ENCODE measurements at places on chromosomes 7 and 10.

DNA sequence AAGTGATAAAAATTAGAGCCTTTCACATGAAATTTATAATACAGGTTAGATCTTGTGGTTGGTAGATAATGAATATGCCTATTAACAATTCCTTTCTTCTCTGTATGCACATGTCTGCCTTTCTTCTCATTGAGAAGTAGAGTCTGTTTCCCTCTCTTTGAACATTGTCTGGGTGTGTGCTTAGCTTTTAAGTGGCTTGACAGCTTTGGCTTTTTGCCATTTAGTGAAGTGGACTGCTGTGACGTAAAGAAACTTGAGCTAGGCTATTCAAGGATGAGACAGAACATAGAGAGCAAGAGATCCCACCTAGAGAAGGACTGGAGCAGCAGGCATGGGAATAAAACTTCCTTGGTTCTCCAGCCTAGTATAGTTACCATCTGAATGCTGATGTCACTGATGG is 996.7 kb upstream of the CELF2 start:
- DNase-seq = peak; percentile 30

- DNase-seq = no peak
Measured at GRCh38 chr10:47136866-47137265, 163.1 kb upstream of the GDF10 start.

DNA sequence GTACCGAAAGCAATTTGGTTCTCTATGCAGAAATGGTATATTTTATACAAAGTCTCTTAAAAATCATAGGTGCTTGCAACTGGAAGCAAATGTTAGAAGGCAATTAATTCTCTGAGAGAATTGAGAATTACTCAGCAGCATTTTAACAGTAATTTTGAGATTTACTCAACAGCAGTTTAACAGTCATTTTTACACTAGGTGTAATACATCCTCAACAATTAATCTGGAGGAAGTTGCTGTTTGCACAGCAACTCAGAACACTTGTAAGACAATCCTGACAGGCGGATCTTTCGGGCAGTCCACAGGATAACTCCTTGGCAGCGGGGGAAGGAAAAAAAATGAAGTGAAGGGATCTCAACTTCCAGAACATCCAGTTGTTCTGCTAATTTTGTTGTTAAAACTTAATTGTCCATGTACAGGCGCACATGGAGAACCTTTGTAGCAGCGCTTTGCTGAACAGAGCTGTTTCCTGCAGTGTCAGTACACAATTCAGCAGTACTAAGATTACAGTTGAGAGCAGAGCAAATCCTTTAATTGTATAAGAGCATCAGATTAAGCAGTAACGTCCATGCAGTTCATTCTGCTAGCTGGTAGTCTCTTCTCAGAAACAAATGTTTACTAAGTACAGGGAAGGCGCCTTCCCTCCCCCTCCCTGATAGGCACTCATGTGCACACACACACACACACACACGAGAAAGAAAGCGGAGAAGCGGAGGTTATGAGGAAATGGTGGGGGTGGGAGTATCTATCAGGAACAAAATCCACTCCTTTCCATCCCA is 43.8 kb downstream of the ENO4 start:
- DNase-seq = no peak

DNA sequence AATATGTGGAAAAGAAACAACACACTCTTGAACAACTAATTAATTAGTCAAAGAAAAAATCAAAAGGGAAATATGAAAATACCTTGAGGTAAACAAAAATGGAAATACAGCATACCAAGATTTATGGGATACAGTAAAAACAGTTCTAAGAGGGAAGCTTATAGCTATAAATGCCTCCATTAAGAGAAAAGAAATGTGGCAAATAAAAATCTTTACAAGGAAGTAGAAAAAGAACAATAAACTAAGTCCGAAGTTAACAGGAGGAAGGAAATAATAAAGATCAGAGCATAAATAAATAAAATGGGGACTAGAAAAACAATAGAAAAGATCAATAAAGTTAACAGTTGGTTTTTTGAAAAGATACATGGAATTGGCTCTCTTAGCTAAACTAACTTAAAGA is 267.8 kb upstream of the NRP1 start:
- DNase-seq = no peak

DNA sequence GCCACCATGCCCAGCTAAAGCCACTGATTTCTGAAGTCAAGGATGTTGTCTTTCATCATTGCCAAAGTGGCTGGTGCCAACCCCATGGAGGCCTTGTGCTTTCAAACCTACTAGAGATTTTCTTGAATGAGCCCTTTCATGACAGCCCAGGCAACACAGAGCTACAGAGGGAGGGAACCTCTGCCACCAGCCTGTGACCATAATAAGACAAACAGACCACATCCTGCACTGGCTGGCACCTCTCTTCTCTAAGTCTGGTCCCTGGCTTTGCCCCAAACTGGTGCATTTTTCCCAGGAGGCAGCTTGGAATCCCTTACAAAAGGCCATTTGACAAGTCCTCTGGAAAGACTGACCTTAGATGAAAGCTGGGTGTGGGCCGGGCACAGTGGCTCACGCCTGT is 348.8 kb downstream of the GALNT17 start:
- no peak for DNase-seq

DNA sequence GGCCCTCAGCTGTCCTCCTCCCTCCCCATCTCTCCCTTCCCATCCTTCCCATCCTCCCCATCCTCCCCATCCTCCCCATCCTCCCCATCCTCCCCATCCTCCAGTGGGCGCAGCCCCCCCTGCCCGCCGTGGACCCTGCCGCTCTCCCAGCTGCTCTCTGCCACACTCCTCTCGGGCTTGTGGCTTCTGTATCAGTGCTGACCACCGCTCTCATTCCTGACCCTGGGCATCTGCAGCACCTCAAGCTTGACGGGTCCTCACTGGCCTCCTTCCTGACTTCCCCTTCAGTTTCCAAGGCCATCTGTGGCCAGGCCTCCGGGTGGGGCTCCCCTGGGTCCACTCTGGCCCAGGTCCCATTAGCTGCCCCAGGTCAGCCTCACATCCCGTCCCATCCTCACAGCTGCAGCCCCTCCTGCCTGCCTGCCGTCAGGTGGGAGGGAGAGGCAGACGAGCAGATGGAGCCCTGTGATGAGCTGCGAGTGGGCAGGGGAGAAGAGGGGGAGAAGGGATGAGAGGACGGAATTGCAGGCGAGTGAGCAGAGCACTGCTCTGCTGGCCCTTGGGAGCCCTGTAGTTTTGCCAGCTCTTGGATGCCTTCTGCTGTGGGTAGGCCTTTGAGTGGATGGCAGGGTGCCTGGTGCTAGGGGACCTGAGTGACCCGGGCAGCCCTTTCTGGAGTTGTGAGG is 35.7 kb downstream of the LHPP start:
- no peak for DNase-seq

- DNase-seq = no peak
Measured at GRCh38 chr10:71887743-71888142, 36.7 kb upstream of the PSAP start.

GRCh38 chr10:3986493-3987142 is 201.6 kb upstream of the KLF6 start:
- DNase-seq = no peak

DNA sequence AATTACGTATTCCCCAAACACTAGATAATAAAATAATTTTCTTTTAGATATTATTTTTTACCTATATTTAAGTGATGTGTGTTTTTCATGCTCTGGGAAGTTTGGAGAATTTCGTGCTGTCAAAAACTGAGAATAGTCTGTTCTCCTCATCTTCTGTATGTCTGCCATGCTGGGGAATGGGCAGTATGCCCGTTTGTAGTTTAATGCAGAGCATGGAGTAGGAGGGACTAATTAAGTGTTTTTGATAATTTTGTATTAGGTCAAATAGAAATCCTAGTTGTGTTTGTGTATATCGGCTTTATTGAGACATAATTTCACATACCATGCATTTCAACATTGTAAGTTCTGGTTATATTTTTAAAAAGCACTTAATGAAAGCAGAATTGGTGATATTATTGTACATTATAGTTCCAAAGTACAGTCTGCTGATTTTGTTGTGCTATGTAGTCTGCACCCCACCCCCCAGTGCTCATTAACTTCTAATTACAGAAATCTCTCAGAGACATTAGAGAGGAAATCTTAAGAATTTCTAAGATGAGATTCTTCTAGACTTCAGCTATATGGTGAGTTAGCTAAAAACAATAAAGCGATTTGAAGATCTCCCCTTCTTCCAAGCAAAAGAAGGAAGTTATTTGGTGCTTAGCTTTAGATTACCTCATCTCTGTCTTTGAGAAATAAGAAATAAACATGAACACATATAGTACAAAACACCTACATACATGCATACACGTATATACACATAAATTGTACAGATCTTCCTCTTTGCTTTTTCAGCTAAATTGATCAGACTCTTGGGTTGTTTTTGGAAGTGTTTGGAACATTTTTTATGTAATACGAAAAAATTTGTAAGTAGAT is 22.2 kb downstream of the ZRANB1 start:
- DNase-seq = no peak

Measured in NCI-H187 (cell line).